ENCODE measurements at places on chromosomes 6 and 20.

GRCh38 chr6:11284996-11285395 lies 52.5 kb upstream of the NEDD9 start:
- DNase-seq = no peak

DNA sequence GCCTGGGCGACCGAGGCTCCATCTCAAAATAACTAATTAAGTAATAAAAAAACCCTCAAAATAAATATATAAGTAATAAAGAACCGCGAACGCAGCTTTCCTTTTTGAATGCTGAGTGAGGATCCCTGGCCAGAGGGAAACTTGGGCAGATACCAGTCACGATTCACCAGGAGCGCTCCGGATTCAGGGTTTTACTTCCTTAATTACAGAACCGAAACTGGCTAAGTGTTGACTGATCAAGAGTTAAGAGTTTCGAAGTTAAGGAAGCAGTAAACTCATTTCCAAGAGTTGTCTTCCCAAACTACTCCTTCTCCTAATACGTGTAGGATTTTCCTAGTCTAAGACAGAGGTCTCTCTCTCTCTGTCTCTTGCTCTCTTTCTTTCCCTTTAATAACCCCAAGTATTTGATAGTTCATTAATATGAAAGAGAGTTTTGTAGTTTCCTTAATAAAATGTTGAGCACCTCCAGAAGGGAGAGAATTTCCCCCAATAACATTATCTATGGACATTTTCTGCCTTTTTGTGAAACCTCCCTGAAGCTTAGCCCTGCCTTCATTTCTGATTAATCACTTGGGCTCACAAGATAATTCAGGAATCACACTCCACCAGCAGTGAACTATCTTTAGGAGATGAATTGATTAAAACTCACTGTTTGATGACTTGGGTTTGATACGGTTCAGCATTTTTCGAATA lies 61.4 kb upstream of the ZNF217 start:
- DNase-seq = no peak

DNA sequence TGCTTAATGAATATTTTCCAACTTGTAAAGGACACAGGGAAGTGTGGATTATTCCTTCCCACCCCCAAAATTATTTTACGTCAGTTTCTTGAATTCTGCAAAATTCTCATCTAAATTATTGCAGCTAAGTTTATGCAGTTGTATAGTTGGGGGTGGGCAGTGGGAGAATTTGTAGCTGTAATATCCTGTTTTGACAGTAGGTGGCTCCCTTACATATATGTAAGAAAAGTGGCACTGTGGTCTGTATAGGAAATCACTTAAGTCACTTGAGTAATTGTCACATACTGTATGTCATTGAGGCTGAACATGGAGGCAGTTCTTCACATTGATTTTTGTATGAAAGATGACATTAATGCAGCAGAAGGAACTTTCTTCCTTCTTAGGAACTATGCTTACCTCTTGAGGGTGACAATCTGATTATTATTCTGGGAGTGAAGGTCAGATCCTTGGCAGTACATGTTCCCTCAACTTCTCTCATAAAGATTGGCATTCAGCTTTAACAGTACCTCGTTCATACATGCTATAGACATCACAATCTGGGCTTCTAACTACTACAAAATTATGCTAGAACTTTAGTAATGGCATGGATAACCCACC lies 14.6 kb upstream of the CFAP206 start:
- DNase-seq = no peak

GRCh38 chr20:4573564-4574355 lies 147.9 kb upstream of the PRND start:
- no peak for DNase-seq

- DNase-seq = no peak
These were observed 2.3 kb downstream of the KCNK15 start for GRCh38 chr20:44748005-44748370.

DNA sequence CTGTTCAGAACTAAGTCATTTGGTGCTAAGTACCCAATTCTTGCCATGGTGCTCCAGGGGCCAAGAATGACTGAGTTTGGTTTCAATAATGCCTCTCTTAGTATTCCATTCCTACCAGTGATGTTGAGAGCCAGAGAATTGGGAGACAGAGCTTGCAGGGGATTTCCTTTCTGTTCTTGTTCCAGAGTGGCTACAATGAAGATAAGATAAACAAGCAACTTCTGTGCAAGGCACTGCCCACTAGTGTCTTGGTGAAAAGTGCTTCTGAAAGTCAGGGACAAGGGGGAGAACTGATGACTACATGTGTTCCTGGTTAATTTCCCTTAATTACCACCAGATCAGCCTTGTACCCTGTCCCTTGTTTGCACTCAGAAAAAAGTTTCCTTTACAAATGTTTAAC lies 421.6 kb downstream of the BCKDHB start:
- no peak for DNase-seq

GRCh38 chr6:130961148-130961547 lies 101.9 kb downstream of the EPB41L2 start:
- no peak for DNase-seq

DNA sequence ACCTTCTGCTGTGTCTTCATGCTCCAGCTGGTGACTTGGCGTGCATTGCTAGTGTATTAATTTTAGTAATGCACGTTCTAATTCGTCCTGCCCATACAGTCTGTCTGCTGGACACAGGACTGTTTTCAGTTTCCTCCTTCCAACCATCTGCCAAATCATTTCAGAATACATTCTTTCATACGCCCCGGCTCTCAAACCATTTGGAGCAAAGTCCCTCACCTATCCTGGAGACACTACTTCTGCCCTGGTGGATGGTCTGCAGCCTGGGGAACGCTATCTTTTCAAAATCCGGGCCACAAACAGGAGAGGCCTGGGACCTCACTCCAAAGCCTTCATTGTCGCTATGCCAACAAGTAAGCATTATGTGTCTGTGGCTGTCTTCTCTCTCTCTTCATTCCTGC lies 60.5 kb downstream of the FNDC1 start:
- DNase-seq = no peak

DNA sequence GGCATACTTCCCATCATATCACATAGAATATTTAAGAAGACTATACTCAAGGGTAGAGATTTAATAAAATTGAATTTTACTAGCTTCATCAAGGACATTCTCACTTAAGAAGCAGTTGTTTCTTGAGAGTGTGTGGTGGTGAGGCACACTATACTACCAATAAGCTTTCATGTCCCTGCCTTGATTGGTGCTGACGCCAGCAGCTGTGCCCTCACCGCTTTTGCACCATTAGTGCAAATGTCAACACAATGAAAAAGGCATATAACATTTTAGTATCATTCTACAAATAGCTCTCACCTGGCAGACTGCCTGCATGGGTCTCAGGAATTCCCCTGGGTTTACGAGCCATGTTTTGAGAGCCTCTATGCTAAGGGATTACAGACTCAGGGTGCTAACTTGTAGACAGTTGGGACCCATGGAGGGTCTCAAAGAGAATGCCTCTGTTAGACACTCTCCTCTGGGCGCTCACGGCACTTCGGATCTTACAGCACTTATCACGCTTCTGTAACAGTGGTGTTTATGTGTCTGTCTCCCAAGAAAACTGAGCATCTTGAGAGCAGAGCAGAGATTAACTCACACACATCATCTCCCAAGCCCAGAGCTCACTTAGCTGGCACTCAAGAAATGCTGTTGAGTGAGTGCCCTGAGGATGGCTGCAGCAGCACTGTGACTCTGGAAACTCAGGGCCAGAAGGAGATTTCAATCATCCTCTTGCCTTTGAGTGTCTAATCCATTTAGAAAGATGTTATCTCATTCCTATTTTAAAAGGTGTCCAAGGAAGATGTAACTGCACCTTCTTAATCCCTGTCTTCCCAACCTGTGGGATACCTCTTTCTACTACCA lies 143.3 kb upstream of the GPR6 start:
- DNase-seq = no peak

DNA sequence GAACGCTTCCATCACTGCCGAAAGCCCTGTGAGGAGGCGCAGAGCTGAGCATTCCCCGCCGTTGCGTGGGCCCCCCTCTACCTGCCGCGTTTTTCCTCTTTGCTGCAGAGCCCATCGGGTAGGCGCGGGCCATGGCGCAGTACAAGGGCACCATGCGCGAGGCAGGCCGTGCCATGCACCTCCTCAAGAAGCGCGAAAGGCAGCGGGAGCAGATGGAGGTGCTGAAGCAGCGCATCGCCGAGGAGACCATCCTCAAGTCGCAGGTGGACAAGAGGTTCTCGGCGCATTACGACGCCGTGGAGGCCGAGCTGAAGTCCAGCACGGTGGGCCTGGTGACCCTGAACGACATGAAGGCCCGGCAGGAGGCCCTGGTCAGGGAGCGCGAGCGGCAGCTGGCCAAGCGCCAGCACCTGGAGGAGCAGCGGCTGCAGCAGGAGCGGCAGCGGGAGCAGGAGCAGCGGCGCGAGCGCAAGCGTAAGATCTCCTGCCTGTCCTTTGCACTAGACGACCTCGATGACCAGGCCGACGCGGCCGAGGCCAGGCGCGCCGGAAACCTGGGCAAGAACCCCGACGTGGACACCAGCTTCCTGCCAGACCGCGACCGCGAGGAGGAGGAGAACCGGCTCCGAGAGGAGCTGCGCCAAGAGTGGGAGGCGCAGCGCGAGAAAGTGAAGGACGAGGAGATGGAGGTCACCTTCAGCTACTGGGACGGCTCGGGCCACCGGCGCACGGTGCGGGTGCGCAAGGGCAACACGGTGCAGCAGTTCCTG lies 693 bp downstream of the FAM50B start:
- peak; percentile 68 for DNase-seq

GRCh38 chr6:169960886-169961611 lies 209.6 kb downstream of the ERMARD start:
- DNase-seq = peak; percentile 57

DNA sequence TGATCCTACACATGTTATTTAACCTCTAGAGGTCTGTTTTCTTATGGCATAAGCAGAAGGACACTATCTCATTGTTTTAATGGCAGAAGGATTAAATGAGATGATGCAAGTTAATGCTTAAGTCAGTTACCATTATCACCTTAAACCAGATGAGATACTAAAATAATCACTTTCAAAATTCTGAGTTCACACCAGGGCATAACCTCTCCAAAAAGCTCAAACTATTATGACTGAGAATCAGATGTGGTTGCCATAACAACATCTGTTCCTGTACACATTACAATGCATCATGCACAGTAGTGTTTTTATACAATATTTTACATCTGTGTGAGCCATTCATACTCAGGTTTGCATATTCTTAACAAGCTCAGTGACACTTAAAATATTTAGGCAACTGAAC lies 10.2 kb downstream of the ADNP start:
- no peak for DNase-seq

DNA sequence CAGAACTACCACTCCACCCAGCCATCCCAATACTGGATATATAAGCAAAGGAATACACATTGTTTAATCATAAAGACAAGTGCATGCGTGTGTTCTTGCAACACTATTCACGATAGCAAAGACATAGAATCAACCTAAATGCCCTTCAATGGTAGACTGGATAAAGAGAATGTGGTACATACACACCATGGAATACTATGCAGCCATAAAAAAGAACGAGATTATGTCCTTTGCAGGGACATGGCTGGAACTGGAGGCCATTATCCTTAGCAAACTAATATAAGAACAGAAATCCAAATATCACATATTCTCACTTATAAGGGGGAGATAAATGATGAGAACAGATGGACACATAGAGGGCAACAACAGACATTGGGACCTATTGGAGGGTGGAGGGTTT lies 156.6 kb downstream of the LRRC1 start:
- no peak for DNase-seq

GRCh38 chr20:44684047-44684967 lies 30.9 kb upstream of the CCN5 start:
- no peak for DNase-seq

- no peak for DNase-seq
These were observed 28.1 kb downstream of the ARHGAP18 start for GRCh38 chr6:129681913-129682205.

DNA sequence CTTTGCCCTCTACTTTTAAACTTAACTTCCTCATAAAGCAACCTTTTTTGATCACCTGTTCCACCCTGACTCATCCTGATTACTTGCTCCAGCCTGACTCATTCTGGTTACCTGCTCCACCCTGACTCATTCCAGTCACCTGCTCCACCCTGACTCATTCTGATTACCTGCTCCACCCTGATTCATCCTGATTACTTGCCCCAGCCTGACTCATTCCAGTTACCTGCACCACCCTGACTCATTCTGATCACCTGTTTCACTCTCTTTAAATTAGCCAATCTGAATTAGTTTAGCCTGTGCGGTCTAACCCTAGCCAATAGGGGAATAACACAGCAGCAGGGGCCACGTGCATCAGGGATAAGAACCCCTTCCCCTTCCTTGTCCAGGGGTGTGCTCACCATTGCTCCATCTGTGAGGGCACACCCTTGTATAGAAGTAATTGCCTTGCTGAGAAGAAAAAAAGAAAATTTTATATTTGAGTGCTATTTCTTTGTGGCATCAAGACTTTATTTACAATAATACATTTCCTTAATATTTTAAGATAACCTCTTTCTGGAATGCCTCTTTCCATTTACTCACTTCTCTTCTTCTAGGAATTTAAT lies 17.9 kb downstream of the HLA-G start:
- no peak for DNase-seq

DNA sequence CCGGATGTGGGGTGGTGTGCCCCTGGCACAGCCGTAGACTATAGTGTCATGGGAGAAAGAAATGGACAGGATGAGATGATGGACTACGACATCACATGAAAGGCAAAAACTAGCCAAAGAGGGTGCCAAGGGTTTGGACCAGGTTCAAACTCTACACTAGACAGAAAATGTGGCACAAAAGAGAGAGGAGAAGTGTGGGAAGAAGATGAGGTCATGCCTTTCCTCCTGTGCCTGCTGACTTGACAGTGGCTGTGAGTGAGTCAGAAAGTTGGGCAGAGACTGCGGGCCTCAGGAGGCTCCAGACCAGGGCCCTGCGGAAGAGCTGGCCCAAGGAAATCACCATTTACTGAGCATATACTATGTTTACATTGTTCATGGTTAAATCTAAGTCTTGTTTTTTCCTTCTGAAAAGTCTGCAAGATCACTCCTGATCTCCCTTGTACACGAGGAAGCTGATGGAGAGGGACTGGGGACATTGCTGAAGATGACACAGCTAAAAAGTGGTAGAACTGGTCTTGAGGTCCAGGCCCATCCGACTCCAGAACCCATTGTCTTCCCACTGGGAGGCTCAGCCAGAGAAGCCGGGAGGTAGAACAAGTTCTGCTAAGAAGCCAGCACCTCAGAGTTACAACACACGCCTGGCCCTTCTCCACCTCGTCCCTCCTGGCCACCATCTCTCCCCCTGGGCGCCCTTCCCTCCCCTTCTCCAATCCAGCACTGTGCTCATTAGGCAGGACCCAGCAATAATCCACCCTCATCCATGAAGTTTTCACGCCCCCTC lies 35.6 kb downstream of the CNKSR3 start:
- peak; percentile 81 for DNase-seq
